ENCODE measurements at places on chromosomes 3 and 15. TPM values are rescaled to one million over a fixed set of nuclear protein-coding genes. Genes with fewer than 3 reads are reported as not detected.

DNA sequence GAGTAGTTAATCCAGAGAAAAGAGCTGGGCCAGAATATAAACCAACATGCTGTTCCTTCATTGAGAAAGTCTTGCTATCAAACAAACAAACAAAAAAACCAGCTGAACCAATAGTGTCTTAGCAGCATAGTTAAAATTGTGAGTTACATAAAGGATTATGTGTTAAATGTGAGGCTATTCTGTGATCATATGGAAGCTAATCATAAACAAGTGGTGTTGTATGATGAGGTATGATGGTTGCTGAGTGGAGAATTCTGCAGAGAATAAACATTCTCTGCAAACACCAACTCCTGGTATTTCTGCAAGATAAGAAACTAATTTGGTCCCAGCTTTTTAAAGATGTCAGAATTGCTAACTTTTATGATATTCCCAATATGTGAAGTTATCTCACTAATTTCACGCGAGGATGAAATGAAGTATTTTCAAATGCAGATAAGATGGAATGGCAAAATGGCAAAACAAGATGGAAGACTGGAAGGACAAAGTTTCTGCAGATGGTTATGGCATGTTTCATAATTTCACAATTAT lies 22.9 kb upstream of the SPESP1 start:
- DNase-seq = no peak

DNA sequence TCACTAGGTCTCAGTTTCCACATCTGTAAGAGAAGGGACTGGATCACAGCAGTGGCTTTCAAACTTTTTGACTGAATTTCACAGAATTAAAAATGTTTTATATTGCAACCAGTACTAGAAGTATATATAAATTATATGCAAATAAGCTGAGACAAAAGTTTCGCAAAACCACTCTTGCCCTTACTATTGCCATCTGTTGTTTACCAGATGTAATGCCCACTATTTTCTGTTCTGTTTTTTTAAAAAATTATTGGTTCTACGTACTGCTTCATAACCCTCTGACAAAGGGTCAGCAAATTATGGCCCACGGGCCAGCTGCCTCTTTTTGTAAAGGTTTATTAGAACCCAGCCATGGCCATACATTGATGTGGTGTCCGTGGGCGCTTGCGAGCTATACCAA lies 44.8 kb downstream of the PDIA5 start:
- DNase-seq = no peak

- peak; percentile 45 for DNase-seq
These were observed 876 bp downstream of the PLSCR1 start for GRCh38 chr3:146543461-146544001.

- DNase-seq = no peak
These were observed 20.4 kb upstream of the ATG7 start for GRCh38 chr3:11251807-11252176.

GRCh38 chr3:108552267-108553159 lies 36.7 kb downstream of the CIP2A start:
- DNase-seq = peak; percentile 33

GRCh38 chr15:93213281-93213680 lies 124.3 kb upstream of the RGMA start:
- DNase-seq = no peak

Gene FETUB
- polyA plus RNA-seq = 0.31 TPM

Gene GOLGA6L7
- 0.32 TPM for polyA plus RNA-seq

Gene SLC2A2
- polyA plus RNA-seq = 18.7 TPM

Gene RBP2
- polyA plus RNA-seq = 0.30 TPM

Gene CYP1A2
- polyA plus RNA-seq = 0.13 TPM

Gene SLC15A2
- 12.7 TPM for polyA plus RNA-seq

Gene CMTM7
- polyA plus RNA-seq = 50.4 TPM

Gene LRRIQ4
- 0.14 TPM for polyA plus RNA-seq

Measured in renal cortex interstitium (tissue), 15 donors.